ENCODE measurements at places on chromosomes 2 and 18. TPM values are rescaled to one million over a fixed set of nuclear protein-coding genes. Genes with fewer than 3 reads are reported as not detected.
A peak's percentile ranks its signal among the peaks of the same experiment; 100 is the strongest.

CDH19 gene
- polyA plus RNA-seq = 0.39 TPM

GRCh38 chr2:10387033-10387432, 61.1 kb downstream of the ODC1 start:
- DNase-seq = no peak

DNA sequence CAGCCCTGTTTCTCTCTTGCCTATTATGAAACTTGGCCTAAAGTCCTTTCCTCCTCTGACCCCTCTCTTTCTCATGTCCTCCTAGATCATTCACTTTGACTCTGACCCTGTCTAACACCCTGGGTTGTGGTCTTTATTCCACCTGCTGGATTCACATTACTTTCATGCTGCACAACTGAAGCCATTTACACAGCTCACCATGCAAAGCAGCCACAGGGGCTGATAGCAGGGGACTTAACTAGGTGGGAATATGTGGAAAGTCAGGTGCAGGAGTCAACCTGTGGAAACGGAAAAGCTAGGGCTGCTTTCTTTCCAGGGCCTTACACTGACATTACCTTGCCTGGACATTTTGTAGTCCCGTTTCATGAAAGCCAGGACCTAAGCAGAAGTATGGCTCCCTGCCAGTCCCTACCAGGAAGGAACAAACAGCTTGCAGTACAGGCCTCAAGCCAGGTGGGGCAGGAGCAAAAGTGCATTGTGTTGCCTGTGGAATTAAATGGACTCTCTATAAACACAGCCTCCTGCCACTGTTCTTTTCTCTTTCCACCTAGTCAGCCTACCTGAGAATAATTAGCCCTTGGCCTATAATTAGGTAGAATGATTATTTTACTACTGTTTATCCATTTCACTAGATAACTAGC, 11.8 kb downstream of the MAPRE3 start:
- peak; percentile 17 for DNase-seq

DNA sequence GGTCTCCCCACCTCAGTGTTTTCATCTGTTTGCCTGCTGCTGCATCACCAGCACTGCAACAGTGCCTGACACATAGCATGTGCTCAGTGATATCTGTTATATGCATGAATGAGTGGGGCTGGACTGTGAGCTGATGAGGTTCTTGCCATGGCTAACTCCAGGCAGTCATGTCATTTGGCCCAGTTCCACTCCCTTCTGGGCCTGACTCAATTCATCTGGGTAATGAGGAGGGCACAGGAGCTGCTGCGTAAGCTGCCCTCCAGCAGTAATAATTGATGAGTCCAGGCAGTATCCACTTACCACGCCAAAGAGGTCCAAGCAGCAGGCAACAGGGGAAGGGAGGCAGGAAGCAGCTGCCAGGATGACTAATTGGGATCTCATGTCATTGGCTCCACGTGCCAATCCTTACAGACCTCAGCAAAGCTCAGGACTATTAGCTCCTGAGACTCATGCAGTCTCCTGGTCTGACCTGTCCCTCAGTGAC, 34.1 kb upstream of the MAT2A start:
- peak; percentile 33 for DNase-seq

AQP12B gene
- 0.66 TPM for polyA plus RNA-seq

GRCh38 chr18:54327818-54328217, 29.8 kb downstream of the STARD6 start:
- DNase-seq = no peak

OSBPL1A gene
- 53.1 TPM for polyA plus RNA-seq

MEX3C gene
- polyA plus RNA-seq = 66.4 TPM

DNA sequence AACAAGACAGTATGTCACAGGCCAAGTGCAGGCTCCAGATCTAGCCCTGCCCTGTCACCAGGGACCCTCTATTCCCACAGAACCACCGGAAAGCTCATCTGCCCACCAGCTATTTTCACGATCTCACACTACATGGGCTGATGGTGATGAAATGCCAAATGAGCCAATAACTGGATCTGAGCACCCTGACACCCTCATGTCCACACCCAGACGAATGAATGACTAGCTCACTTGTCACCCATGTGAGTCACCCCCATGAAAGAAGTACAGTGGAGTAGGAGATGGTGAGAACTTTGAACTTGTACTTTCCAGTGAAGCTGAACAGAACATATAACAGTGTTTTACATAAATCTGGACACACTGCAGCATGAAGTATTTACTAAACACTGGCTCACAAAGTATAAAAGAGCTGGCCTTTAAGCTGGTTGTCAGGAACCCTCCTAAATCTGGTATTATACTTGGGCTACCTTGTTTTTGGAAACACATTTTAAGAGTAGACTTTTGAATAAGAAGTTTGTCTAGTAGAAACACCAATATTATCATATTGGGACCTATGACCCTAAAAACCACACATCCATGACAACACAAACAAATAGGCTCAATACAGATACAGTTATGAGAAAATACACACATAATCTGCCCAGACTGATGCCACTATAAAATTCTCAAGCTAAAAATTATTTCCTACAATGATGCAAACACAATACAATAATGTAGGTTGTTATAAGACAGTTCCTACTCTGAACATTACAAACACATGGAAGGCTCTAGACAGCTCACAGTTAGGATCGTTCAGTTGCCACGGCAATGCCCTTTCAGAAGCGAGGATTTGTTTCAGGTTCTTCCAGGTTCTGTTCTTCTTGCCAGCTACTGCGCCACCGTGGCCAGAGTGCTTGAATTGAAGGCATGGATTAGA, 19.0 kb downstream of the INO80C start:
- no peak for DNase-seq

DNA sequence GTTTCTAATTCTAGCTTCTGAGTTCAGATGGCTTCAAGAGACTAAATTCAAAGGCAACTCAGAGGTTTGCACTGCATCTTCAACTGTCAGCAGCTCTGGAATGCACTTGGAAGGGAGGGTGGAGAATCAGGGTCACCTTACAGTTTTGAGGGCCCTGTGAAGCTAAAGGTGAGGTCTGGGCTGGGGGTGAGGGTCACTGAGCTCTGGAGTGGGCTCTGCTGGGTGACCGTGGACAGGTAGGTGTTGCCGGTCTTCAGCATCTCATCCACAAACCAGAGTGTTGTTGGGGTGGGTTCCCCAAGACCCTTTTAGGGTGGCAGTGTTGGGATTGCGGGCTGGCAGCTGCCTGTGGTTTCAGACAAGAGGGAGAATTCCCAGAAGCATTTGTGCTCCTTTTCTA, 70.1 kb upstream of the CXCR4 start:
- DNase-seq = no peak

- DNase-seq = no peak
Measured at GRCh38 chr2:178291703-178292102, 97.4 kb downstream of the OSBPL6 start.

DNA sequence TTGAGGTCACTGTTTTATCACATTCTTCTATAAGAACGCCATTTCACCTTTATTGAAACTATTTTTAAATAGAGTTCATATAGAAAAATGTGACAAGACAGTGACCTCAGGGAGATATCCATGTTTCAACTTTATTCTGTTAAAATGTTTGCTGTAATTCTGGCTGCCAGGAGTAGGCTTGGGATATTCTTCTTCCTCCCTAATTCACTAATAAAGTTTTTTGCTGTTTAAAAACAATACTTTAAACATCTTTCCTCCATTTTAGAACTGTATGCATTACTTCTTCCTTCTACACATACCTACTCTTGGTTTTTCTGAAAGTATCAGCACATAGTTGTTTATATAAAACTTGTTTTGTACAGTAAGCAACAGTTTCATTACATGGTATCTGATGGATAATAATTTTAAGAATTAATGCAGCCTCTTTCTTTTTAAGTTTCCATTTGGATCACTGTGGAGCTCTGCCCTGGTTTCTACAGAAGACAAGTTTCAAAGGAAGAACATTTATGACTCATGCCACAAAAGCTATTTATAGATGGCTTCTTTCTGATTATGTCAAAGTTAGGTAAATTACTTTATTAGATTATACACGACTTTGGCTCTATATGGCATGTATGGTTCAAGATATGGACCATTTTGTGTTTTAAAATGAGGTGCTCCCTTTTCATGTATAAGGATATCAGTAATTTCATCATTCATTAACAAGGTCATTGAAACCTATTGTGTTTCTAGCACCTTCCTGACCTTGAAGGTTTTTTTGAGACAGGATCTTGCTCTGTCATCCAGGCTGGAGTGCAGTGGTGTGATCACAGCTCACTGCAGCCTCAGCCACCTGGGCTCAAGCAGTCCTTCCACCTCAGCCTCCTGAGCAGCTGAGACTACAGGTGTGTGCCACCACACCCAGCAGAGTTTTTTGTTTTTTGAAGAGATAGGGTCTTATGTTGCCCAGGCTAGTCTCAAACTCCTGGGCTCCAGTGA, 7.2 kb downstream of the CPSF3 start:
- DNase-seq = no peak

GRCh38 chr2:216789081-216789480, 70.8 kb downstream of the TNP1 start:
- DNase-seq = no peak

DNA sequence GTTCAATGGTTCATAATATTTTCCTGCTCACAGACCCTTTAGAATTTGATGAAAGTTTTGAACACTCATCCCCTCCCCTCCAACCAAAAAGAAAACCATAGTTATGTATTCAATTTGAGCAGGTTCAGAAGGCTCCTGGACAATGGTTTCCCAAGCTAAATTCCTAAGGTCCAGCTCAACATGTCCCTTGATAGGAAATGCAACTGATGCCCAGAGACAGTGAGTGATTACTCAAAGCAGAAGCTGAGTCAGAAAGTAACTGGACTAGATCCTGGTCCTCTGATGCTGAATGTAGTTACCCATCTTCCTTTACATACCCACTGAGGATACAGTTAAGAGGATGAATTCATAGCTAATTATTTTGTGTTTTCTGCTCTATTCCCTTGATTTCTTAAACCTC, 218.9 kb upstream of the NCKAP5 start:
- no peak for DNase-seq

DNA sequence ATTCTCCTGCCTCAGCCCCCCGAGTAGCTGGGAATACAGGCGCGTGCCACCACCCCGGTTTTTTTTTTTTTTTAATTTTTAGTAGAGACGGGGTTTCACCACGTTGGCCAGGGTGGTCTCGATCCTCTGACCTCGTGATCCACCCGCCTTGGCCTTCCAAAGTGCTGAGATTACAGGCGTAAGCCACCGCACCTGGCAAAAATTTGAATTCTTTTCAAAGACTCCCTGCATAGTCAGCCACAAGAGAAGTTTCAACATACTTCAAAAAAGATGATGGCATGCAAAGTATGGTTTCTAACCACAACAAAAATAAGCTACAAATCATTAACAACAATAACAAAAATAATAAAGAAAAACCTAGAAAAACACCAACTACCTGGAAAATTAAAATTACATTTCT, 22.0 kb downstream of the HYCC2 start:
- DNase-seq = no peak

PLEK gene
- 4.7 TPM for polyA plus RNA-seq

DNA sequence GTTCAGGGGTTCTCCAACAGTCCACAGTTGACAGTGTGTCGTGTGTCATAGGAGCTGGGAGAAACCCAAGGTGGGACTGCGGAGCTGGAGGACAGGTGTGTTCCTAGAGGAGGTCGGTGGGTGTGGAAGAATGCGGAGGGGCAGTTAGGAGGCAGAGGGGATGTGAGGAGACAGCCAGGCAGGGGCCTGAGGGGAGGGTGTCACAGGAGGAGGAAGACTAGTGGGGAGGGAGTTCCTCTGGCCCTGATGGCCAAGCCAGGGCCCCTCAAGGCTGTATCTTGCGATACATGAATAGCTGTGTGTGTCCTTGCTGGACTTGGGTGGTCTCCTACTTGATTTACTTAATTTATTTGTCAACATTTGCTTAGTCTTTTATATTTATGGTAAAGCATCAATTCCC, 519.6 kb upstream of the HS6ST1 start:
- DNase-seq = no peak

DNA sequence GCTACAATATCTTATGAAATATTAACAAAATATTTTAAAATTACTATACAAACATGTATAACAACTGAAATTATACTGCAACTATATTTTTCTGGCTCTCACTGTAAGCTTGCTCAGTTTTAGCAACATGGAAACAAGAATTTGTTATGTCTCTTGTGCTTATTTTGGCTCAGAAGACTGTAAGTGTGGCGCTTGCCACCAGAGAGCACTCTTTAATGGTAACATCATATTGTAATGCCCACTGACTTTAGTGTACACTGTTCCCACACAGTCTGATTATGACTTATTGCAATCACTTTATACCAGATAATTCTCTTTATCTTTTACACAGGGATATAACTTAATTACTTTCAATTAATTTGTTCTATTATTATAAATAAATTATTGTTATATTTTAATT, 1500.6 kb upstream of the TMEFF2 start:
- DNase-seq = peak; percentile 0

GCG gene
- not detected for polyA plus RNA-seq

DNA sequence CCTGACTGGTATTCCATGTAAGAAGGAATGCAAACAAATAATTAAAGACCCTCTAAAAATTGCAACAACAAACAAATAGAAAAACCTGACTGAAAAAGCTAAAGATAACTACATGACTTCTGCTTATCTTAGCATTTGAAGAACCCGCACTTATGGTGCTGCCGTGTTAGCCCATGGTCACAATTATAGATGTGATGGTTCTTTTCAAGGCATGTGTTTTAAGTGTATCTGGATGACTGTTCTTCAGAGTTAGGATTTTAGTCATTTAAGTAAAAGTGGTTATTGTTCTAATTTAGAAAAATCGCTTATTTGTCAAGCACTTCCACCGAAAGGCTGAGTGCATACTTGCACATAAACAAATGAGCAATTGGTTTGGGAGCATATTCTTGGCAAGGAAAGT, 77.3 kb downstream of the CPS1 start:
- no peak for DNase-seq

SNED1 gene
- polyA plus RNA-seq = 10.6 TPM

OBSL1 gene
- 189 TPM for polyA plus RNA-seq

CDK5R2 gene
- 0.13 TPM for polyA plus RNA-seq

- DNase-seq = no peak
Measured at GRCh38 chr2:152510621-152511020, 175.6 kb downstream of the FMNL2 start.

MDH1B gene
- polyA plus RNA-seq = 13.1 TPM

Measured in renal pelvis (tissue), 12 donors.